ENCODE measurements at places on chromosomes 1 and 21.

DNA sequence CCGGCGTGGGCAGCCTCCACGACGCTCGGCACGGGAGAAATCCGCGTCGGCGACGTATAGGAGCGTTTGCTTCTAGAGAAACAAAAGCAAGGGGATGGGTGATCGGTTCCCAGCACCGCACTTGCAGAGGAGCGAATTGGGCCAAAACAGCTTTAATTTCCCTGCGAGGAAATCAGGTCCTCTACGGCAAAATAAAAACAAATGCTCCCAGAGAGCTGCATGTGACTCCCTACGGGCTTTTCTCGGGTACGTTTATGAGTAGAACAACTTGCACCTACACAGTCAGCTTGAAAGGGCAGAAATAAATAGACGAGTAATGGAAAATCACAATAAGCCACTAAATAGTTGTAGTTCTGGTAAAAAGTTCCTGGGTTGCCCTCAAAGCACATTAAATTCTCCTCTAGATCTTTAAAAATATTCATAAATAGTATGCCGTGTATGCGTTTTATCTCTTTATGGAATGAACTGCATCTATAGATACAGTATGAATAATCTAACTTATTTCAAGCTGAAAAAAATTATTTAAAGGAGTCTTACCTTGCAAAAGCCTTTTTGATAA lies 1.2 kb downstream of the NHLH2 start:
- no peak for DNase-seq

- DNase-seq = no peak
Measured at GRCh38 chr1:55386456-55386855, 171.3 kb upstream of the USP24 start.

GRCh38 chr1:48039088-48040054 lies 42.2 kb upstream of the TRABD2B start:
- DNase-seq = no peak

GRCh38 chr1:111512132-111512889 lies 8.9 kb upstream of the ADORA3 start:
- DNase-seq = no peak

GRCh38 chr1:33022650-33023200 lies 14.0 kb downstream of the AK2 start:
- DNase-seq = no peak

GRCh38 chr1:83026745-83027144 lies 972.2 kb downstream of the TTLL7 start:
- DNase-seq = no peak

DNA sequence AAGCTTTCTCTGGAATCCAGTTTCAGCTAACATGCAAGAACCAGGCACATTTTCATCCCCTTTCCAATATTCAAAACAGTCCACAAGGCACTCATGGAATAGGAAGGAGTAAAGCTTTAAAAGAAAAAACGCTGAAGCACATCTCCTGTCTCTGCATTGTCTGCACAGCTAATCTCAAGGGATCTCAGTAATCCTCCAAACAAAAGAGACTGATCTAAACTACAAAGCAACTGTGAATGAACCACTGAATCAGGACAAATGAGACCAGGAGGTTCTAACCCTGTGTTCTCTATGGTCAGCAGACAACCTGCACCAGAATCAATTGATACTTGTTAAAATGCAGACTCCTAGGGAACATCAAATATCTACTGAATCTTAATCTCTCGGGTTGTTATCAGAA lies 399.0 kb downstream of the HHAT start:
- DNase-seq = no peak

GRCh38 chr1:235124665-235125064 lies 4.0 kb downstream of the TOMM20 start:
- DNase-seq = no peak
